ENCODE measurements at places on chromosomes 7 and 10. TPM values are rescaled to one million over a fixed set of nuclear protein-coding genes. Genes with fewer than 3 reads are reported as not detected.

- DNase-seq: no peak
Observed at GRCh38 chr7:44152971-44153947, 12.1 kb upstream of the MYL7 start.

DNA sequence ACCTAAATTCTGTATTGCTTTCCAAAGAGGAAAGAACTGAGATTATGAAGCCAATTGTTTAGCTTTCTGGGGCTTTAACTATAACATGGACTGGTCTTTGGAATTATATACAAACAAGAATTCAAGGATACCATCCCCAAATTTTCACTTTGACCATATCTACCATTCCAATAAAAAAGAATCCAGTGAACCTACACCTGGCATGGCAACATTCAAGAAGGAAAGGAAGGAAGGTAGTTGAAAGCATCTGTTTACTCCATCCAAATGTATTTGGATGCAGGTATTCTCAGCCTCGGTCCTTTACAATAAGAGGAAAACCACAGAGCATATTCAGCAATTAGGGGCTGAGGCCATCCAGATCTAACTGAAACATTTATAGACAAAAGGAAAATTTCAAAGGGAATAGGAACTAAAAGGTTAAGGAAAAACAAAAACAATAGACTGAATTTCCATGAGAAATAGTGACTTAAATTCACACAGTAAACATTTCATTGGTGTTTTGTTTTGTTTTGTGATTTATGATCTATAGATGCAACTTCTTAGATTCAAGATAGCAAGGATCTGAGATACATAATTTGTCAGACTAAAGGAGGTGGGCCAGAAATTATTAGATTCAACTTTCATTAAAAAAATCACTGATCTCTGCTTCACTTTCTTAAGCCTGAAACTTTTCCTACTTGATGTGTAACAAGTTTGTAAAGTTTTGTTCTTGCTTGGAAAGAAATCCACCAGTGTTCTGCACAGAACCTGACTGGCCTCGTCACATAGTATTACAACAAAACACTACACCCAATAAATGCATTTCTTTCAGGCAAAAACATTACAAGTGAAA is 12.7 kb downstream of the SKIDA1 start:
- no peak for DNase-seq

DNA sequence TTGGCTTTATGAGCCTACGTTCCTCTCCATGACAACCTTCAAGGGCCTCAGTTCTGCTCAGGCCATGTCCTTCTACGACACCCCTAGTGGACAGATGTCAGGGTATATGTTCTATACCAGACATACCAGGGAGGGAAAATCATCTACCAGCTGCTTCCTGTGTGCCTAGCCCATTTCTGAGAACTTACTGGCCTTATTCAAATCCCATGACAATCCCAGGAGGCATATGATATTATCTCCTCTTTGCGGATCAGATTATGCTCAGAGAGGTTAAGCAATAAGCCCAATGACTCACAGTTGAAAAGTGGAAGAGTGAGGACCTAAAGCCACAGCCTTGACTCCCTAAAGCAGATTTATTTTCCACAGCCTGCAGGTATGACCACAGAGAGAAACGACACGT is 139.3 kb downstream of the GLI3 start:
- DNase-seq: no peak

The PILRA gene
- total RNA-seq: 3.3 TPM

DNA sequence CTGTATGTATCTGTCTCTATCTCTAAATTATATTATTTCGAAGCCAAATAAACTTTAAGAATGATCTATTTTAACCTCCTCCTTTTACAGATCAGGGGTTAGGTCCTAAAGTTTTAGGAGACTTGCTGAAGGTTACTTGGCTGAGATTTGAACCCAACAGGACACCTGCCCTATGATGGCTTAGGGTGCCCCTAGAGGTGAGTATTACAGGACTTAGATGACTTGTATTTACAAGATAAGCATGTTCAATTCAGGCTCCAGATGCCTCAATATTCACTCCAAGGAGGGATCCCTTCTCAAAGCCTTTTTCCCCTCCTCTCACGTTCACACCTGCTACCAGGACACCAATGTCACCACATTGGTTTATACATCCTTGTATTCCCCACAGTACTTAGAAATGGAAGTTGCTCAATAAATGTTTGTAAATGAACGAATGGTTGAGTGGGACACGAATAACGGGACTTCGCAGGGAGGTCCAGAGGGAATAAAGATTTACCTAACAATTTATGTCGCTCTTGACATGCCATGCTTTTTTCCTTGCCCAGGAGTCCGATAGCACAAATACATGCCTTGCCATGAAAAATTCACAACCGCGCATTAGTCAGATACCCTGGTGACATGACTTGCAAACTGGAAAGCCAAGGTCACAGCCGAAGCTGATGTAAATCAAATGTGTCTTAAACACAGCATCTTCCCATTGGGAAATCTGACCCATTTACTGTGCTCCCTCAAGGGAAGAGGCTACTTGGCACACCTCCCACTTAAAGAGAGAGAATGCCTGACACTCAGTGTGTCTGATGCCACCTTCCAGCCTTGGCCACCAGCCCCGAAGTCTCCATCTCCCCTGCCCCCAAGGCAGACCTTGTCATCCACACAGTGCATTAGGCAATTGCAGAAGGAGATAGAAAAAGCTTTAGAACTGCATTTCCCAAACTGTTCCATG is 872.2 kb upstream of the AUTS2 start:
- DNase-seq: no peak

The CPEB3 gene
- 10.9 TPM for total RNA-seq

DNA sequence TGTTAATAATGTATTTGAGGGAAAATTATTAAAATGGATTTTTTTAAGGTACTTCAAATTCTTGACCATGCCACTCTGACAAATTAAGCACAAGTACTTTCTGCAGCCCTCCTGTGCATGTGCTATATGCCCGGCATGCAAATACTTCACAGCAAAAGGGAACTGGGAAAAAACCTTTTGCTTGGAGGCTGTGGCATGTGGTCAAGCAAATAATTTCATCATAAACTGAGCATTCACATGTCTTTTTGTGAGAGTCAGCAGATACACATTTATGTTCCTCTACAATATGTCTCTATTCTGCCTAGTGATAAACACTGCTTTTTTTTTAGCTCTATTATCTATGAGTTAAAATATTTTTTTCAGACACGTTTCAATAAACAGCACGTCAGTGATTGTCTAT is 53.7 kb upstream of the SEMA3A start:
- DNase-seq: no peak

The TMEM140 gene
- 14.2 TPM for total RNA-seq

DNA sequence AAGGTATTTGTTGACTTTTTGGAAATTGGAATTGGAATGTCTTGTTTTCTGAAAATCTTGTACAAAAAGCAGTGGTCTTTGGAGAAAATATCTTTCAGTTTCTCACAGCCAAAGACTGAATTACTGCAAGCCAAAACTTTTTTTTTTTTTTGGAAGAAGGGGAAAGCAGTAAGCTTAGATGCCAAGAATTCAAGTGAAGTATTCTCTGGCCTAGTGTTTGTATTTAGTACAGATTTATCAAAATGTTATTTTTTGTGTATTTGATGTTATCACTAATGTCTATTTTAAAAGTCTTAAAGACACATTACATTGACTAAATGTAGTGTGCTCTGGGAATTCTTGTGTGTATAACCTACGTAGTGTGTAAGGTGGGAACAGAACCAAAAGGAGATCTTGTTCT is 6.2 kb downstream of the TET1 start:
- DNase-seq: no peak

- no peak for DNase-seq
Observed at GRCh38 chr7:80940539-80941207, 21.8 kb upstream of the SEMA3C start.
